Activated CD4-positive, alpha-beta T cell treated with anti-CD3 and anti-CD28 coated beads, Interleukin-2, amount 10 ng/mL, durations not matched to agents 24 days and 14 days (primary cell): ENCODE measurements at places on chromosomes 5 and 9. TPM values are rescaled to one million over a fixed set of nuclear protein-coding genes. Genes with fewer than 3 reads are reported as not detected.
A peak's percentile ranks its signal among the peaks of the same experiment; 100 is the strongest.

GRCh38 chr9:84170521-84171141 lies 169.9 kb downstream of the SLC28A3 start:
- no peak for DNase-seq

Gene MAMDC2
- total RNA-seq = not detected in 2 replicates

- DNase-seq = no peak
Observed at GRCh38 chr9:92295240-92295790, 1.8 kb upstream of the IARS1 start.

Gene CCL28
- 7.4 and 7.5 TPM in 2 replicates for total RNA-seq

DNA sequence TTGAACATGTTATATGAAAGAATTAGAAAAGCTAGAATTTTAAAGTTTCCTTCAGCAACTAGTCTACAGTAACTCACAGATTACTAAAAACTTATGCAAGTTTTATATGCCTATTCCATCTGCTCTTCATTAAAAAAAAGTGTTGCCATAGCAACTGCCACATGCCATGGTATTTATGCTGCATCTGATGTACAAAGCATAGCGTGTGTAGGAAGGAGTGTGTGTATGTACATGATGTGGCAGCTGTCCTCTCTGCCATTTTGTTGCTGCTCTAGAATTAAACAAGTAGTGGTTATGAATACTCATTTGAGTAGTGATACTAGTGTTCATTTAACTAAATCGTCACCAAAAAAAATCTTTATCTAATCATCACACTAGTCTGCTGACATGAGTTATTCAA lies 593.5 kb downstream of the CETN3 start:
- no peak for DNase-seq

- peak; percentile 42 for DNase-seq
Observed at GRCh38 chr9:88831713-88832407, 159.4 kb upstream of the S1PR3 start.

Gene PROP1
- not detected in 2 replicates for total RNA-seq

Gene TAF11L5
- total RNA-seq = not detected in 2 replicates

- DNase-seq = no peak
Observed at GRCh38 chr9:136939996-136940525, 4.5 kb downstream of the FBXW5 start.

GRCh38 chr5:123092223-123092593 lies 3.2 kb downstream of the PRDM6 start:
- DNase-seq = no peak

DNA sequence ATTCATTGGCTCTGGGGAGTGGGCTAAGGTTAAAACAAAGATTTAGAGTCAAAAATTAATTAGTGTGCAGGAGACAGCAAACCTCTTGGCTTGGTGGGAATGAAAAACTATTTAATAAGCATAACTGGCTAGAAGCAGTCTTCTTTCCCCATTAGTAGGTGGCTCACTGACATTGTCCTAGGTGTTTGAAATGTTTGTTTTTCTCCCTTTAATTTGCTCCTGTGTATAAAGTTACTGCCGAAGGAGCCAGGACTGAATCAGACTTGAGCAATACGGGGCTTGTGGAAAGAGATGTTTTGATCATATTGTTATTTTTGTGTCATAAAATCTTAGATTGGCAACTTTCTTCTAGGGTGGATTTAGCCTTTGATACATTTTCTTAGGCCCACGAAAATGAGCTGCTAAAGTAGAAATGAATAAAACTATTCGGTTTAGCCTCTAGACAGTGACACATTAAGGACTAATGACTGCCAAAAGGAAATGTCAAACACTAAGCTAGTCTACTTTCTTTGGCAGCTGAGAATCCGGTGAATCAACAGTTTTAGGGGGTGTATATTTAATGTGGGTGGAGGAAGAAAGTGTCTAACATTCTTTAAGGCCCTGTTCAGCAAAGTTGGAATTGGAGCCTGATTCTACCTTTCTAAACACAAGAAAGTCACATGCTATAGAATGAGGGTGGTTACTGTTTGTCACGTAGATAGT lies 30.2 kb downstream of the LRRTM2 start:
- no peak for DNase-seq

DNA sequence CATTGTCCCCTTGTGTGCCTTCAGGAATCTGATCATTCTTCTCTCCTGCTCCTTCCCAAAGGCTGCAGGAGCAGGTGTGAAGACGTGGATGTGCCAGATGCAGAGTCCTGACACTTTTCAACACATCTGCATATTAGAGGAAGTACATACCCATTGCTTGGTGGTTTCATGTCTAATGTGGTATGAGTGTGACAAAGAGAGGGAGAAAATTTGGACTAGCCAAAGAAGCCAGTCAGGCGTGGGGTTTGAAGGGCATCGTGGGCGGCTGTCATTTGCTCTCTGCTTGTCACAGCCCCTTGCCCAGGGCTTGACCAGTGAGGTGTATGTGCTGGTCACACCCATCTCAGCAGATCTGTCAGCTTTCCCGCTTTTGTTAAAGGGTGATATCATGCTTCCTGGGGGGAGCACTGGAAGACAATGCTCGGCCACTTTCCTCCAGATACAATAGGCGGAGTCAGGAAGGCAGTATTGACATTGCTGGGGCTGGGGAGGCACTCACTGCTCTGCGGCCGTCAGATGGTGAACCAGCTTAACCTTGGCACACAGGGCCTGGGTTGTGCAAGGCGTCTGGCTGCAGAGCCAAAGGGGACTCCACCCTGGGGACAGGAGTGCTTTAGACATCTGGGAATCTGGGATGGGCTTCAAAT lies 8.6 kb downstream of the TEK start:
- no peak for DNase-seq

GRCh38 chr5:94425396-94425795 lies 193.0 kb downstream of the KIAA0825 start:
- DNase-seq = no peak

Gene GPR151
- total RNA-seq = not detected in 2 replicates

DNA sequence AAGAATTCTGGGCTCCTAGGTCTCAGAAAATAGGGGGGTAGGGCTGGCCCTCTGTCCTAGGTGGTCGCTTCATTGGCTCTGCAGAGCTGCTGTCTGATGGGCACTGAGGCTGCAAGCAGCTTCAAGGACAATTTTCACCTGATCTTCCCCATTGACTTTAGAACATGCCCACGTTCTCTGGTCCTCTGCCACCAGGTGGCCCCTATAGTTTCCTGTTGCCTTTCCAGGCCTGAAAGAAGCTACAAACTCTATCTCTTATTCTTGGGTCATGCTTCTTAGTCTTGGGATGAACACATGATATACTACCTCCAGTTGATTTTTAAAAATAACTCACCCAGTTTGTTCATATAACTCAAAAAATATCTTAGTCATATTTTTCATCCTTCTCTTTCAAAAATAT lies 26.3 kb downstream of the SPZ1 start:
- peak; percentile 76 for DNase-seq

Gene EXOC3
- total RNA-seq = 64.5 and 67.2 TPM in 2 replicates

Gene ST6GALNAC4
- 28.0 and 28.3 TPM in 2 replicates for total RNA-seq

DNA sequence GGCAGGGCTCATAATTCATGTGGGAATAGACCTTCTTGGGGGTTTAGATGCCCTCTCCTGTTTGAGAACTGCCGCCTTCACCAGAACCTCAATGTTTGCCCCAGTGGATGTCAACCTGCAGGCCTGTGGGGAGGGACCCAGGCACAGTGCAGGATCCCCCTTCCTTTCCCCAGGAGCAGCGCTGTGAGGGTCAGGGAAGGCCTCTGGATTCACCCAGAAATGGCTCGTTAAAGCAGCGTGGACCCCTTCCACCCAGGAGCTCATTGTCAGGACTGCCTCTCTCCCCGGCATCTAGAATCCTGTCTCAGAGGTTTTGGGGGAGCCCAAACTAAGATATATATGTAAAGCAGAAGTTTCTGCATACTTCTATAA lies 188.3 kb downstream of the GADD45G start:
- DNase-seq = no peak

- DNase-seq = no peak
Observed at GRCh38 chr5:153813901-153814300, 224.8 kb downstream of the FAM114A2 start.

GRCh38 chr9:78676623-78677022 lies 379.7 kb downstream of the PSAT1 start:
- no peak for DNase-seq

Gene FOXD4
- not detected in 2 replicates for total RNA-seq

Gene ECM2
- not detected in 2 replicates for total RNA-seq

Gene EGFL7
- 3.2 and 3.5 TPM in 2 replicates for total RNA-seq

Gene SERF1B
- total RNA-seq = 17.2 and 20.9 TPM in 2 replicates

- no peak for DNase-seq
Observed at GRCh38 chr5:91252916-91253315, 130.2 kb downstream of the ARRDC3 start.

DNA sequence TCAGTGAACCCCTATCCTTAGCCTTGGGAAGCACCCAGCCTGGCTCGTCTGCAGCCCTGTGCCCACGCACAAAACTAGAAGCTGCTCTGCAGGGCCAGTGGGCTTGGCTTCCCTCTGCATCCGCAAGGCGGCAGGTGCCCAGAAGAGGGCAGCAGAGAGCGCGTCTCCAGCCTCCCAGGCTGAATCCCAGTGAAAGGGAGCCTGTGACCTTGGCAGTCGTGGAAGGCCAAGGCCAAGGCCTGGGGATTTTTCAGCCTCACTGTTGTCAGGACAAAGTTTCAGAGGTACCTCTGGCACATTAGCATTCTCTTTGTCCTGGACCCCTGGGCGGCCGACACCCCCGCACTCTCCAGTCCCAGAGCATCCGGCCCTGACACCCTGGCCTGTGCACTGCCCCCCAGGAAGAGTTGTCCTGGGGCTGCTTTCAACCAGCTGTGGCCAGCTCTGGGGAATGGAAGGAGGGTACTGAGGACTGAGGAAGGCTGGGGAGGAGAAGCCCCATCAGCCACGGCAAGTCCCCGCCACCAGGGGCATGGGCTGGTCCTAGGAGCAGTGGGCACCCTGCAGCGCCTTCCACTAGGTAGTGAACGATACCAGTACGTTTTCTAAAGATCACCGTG lies 63.6 kb upstream of the IL17B start:
- peak; percentile 92 for DNase-seq

Gene FCHSD1
- total RNA-seq = 33.1 and 34.5 TPM in 2 replicates

Gene LOX
- 0.05 TPM in 1 of 2 replicates, not detected in the other for total RNA-seq

- DNase-seq = no peak
Observed at GRCh38 chr5:32210151-32210550, 36.0 kb upstream of the GOLPH3 start.

DNA sequence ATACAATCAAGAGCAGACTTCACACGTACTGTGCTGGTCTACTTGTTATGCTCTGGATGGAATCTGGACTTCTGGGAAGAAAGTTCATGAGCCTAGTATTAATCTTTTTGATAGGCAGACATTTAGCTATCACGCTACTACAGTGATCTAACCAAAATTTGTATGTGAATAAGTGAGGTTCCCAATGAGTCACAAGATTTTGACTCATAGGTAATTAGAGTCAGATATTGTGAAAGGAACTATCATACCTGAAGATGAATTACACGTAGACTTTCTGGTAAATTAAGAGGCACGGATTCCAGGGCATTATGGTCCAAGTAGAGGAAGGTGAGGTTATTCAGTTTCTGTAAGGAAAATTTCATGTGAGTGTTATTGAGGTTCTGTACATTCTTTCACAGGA lies 18.4 kb downstream of the OGN start:
- DNase-seq = no peak

GRCh38 chr9:70979966-70980365 lies 141.5 kb downstream of the TRPM3 start:
- DNase-seq = no peak

DNA sequence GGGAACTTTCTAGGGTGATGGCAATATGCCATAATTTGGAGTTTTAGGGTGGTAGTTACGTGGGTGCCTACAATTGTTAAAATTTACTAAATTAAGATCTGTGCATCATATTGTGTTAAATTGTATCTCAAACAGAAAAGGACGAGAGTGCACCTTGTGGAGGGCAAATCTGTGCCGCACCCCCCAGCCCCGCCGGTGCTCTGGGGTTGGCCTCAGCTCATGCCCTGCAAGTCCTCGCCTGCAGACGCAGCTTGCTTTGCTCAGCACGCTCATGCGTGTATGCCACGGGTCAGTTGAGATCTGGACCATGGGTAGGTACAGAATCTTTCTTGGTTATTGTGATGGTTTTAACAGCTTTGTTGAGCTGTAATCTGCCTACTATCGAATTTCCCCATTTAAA lies 33.7 kb upstream of the FCN1 start:
- no peak for DNase-seq

- no peak for DNase-seq
Observed at GRCh38 chr5:118233606-118234005, 754.7 kb downstream of the DTWD2 start.

DNA sequence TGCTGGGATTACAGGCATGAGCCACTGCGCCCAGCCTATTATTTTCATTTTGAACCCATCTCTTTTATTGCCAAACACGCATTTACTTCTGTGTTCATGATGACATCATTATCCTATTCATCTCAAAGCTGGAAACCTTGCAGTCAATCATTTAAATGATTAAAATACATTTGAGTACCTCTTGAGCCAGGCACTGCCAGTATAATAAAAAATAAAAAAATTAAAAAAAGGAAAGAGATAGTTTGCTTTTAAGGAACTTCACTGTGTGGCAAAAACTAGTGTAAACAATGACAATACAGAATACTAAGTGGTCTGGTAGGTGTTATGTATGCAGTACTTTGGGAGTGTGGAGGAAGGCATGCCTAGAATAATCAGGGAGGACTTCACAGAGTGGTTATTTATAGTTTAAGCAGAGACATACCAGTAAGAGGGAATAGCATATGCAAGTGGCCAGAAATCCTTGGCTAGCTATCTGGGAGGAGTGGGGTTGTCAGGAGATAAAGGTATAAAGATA lies 8.6 kb downstream of the NSD1 start:
- DNase-seq = no peak

DNA sequence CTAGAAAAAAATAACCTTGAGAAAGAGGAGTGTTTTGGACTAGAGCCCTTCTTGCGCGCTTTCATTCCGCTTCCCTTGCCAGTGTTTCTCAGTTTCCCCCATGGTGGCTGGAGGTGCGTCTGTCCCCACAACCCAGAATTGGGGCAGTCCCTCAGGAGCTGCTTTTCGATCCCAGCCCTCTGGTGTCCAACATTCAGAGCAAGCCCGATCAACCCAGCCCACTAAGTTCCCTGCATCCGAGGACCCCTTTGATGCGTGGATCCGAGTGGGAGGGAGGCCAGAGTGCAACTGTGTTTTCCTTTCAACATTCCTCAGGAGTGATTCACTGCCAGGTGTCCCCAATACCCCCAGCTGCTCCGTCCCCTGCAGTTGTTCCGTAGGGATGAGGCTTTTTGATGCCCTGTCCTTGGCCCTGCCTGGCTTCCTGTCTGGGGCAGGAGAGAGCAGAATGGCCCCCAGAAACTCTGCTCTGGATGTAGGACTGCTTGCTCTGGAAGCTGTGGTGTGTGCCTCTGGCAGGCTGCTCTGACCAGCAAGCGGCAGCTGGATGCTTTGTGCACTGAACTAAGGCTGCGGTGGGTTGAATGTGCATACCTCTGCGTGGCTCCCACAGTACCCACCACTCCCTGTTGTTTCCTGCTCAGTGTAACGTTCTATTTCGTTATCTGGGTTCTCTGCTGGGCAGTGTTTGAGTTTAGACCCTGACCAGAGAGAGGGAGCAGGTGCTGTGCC lies 117.5 kb downstream of the BOD1 start:
- DNase-seq = no peak
